ENCODE measurements at places on chromosomes 4 and X.

DNA sequence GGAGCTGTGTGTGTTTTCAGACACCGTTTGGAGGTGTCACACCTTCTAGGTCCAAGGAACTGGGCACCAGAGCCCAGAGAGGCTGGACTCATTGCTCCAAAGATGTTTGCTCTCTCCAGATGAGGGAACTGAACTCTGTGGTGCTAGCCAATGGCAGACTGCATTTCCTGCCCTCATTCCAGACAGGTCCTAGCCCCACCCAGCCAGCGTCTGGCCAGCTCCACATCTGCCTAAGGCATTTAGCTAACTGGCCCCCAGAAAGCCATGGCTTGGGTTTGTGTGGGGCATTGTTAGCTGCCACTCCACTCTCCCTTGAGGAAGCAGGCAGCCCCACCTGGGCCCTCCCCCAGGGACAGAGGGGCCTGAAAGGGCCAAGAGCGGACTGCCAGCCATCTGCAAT, 11.4 kb downstream of the FGD1 start:
- DNase-seq, result no peak

GRCh38 chr4:42953321-42953720, 60.8 kb downstream of the GRXCR1 start:
- no peak for DNase-seq

DNA sequence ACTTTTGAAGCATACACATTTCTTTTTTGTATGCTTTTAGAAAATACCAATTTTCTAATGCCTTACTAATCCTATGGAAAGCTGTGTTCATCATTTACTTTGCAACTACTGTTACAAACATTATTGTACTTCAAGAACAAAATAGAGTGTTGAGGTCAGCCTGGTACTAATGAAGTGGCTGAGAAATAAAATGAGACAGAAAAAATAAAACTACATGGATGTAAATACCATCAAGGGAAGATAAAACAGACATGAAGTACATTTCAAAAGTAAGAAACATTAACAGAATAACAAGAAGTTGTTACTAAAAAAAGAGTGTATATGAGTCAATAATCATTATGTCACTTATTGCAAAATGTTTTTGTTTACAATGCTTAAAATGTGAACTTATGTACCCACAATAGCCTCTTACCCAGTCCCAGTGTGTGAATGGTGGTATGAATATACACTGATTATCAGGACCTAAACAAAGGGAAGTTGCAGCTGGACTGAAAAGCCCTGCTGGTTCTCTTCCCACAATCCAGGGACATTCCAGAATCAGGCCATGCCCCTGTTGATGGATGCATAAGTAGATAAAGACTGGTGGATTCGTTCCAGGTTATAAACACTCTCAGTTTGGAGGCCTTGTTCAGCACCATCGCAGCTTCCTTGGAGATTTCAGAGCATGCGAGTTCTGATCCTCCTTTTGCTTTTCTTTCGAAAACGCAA, 2.4 kb upstream of the CSN3 start:
- no peak for DNase-seq

GRCh38 chrX:39645178-39645895, 452.4 kb downstream of the BCOR start:
- DNase-seq, result no peak

- no peak for DNase-seq
Measured at GRCh38 chr4:55979562-55979961, 30.8 kb downstream of the CEP135 start.

DNA sequence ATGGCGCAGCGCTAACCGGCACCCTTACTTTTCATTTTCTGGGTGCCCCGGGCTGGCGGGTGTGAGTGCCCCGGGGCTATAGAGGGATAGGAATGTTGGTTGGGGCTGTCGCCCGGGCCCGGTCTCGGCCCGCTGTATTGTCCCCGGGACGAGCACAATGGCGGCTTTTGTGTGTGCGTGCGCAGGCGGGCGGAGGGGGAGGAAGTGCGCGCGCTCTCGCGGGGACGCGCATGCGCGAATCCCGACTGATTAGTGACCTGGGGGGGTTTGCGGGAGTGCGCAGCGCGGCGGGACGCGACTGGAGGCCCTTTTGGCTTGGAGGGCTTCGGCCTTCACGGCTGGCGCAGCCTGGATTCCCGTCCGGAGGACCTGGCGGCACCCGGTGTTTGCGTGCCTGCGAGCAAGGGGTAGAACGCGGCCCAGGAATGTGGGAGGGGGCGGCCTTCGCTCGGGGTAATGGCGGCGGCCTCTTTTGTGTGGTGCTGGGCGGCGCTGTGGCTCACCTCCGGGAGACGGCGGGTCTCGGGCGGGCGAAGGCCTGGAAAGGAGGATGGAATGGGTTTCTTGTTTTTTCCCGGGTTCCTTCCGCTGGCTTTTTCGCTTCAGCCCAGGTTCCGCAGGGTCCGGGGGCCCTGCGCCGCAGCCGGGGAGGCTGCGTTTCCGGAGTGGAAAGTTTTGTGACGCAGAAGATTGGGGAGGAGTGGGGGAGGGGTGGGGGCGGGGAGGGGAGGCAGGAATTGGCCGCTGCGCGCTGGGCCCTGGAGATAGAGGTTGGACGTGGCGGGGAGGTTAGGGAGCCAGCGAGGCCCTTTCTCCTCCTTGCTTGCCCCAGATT, 618 bp downstream of the DDX3X start:
- peak; percentile 40 for DNase-seq

DNA sequence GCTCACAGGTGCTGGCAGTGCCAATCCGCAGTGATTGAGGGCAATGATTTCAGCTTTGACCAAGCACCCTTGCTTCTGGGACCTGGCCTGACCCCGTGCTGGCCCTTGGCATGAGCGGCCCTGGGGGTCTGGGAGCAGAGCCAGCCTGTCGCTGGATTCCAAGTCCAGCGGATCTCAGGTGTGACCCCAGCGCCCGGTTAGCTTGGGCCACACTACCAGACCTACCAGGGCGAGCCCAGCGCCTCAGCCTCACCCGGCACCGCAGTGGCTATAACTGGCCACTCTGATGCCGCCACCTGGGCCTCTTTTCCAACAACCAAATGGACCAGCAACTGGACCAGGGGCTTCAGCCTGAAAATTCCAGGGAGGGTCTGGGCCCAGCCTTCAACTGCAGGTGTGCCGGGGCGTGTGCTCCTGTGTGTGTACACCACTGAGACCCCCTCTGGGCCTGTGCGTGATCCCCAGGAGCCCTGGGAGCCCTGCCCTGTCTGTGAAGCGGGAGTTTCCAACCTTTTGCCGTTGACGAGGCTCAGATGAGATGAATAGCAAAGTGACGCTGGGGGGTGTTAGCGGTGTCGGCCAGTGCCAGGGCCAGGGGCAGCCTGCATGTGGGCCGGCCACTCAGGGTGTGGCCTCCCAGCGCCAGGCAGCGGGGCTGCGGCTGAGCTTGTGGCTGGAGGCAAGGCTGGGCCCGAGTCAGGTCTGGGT, 658 bp downstream of the SH3TC1 start:
- DNase-seq, result no peak
